ENCODE measurements at places on chromosomes 2 and 18.

- no peak for DNase-seq
Measured at GRCh38 chr2:63064197-63064596, 13.6 kb downstream of the OTX1 start.

GRCh38 chr18:3529077-3529476 lies 79.1 kb downstream of the TGIF1 start:
- DNase-seq: no peak

GRCh38 chr2:196990788-196991461 lies 64.4 kb upstream of the PGAP1 start:
- no peak for DNase-seq

DNA sequence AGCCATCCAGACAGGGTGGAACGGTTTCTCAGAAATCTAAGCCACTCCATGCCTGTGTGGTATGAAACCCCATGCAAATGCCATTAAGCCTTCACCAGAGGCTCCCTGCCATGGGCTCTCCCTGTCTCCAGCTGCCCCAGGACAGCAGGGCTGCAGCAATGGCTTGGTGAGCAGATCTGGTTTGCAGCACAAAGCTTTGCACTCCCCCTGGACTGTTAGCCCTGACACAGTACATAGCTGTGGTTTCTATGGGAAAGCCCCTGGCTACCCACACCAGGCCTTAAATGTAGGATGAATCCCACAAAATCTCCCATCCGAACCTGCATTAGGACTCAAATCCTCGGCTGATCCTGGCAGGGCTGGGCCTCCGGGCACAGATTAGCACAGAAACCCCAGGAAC lies 291.6 kb downstream of the TNS1 start:
- DNase-seq: no peak

GRCh38 chr2:238573065-238573778 lies 146.5 kb downstream of the ASB1 start:
- no peak for DNase-seq
